MCF 10A (cell line): ENCODE measurements at places on chromosomes 3 and 15. TPM values are rescaled to one million over a fixed set of nuclear protein-coding genes. Genes with fewer than 3 reads are reported as not detected.

Gene CCR8
- total RNA-seq, result not detected in 2 replicates

Gene GOLGA8B
- 176 and 233 TPM in 2 replicates for total RNA-seq

Gene DUOX1
- total RNA-seq, result 15.1 and 16.9 TPM in 2 replicates

Gene TIMP4
- not detected in 2 replicates for total RNA-seq

Gene CCNDBP1
- 45.5 and 50.4 TPM in 2 replicates for total RNA-seq

Gene KIF15
- 5.6 and 10.6 TPM in 2 replicates for total RNA-seq
